ENCODE measurements at places on chromosomes 2 and 18.

- DNase-seq, result no peak
These were observed 43.0 kb downstream of the PTPN2 start for GRCh38 chr18:12841070-12841469.

- no peak for DNase-seq
These were observed 43.7 kb upstream of the SNED1 start for GRCh38 chr2:240954436-240955305.

DNA sequence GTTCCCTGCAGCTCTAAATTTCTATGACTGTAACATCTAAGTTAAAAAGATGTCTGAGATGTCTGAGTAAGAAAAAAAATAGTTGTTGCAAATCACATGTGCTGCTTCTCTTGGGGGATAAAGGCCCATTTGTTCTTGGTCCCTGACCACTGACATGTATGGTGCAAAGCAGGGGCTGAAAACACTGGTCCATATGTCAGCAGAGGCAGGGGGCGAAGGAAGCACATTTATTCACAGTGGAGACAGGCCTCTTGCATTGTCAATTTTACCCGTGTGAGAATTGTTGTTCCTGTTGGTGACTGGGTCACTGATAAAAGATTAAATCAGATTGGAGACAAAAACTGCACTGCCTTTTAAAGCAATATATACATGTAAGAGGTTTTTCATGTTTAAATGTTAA is 38.8 kb downstream of the PRKCE start:
- no peak for DNase-seq

DNA sequence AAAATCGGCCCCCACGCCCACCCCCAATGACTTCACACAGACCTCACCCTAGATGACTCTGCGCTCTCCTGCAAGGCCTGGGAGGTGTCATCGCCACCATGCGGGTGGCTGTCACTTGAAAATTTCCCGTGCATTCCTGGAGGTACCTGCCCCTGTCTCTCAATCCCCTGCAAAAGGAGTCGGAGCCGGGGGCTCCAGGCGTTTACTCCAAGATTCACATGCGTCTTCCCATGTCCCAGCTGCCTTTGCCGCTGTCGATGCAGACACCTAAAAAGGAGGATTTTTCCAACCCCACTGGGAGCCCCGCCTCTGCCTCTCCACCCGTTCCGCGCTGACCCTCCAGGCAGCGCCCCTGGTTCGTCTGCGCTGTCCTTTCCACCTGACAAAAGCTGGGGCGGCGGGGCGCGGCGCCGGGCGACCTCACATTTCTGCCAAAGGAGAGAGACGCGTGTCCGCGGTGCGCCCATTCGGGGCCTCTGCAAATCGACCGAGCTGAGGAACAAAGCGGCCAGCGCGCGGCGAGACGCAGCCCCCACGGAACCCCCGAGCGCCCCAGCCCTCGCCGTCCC is 667 bp downstream of the REEP1 start:
- no peak for DNase-seq

- no peak for DNase-seq
These were observed 32.3 kb downstream of the CWC22 start for GRCh38 chr2:179974761-179975160.

- peak; percentile 52 for DNase-seq
These were observed 86.6 kb downstream of the DTNB start for GRCh38 chr2:25586726-25587144.

- no peak for DNase-seq
These were observed 41.5 kb upstream of the CYRIA start for GRCh38 chr2:16707014-16707623.

- DNase-seq, result no peak
These were observed 421.0 kb upstream of the NETO1 start for GRCh38 chr18:73288813-73289212.

- peak; percentile 60 for DNase-seq
These were observed 31.2 kb downstream of the STAMBP start for GRCh38 chr2:73859721-73860586.

DNA sequence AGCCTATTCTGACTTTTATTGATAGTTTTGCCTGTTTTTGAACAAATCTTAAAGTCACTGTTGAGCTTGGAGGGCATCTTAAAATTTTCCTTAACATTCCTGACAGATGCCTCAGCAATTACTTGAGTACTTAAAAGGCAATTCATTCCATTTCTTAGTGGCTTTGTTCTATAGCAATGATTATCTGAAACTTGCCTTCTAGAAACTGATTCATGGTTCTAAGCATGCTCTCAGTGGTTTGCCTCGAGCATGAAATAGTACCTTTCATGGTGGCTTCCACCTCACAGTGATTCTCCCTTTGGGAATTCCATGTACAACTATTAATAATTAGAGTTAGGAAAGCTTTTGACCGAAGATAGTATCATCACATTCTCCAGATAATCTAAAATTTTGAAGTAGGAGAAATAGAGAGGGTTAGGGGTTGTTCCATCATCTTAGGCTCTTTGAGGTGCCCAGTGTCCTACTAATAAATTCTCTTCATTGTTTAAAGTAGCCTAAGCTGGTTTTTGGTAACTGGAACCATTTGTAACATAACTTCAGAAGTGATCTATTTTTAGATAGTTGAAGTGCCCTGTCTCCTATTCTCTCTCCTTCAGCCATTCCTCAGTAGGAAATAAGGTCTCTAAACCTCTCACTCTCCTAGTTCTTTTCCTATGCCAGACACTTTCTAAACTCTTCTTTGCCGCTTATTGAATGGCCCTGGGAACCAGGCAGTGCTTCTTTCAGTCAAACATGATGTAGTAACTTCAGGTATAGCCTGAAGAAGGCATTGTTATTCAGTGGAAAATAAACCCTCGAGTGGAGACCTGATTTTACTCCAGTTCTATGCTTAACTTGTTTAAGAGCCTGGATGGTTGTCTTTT is 156.1 kb downstream of the HAUS1 start:
- no peak for DNase-seq

GRCh38 chr2:119489232-119489952 is 34.9 kb downstream of the SCTR start:
- DNase-seq, result peak; percentile 3

- DNase-seq, result no peak
These were observed 23.4 kb upstream of the REEP1 start for GRCh38 chr2:86360776-86361175.

DNA sequence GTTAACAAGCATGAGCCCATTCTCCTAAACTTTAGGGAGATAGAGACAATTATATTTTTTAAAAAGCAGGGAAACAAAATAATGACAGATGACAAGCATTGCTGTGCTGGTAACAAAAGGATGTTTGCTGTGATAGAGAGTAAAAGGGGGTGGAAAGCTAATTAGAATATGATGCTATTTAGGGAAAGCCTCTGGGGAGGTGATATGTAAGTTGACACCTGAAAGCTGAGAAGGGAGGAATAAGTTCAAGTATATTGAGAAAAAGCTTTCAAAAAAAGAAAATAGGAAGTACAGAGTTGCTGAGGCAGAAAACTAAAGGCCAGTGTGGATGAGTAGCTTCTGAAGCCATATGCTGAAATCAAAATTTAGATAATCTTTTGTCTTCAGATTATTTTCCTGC is 565.2 kb upstream of the NRXN1 start:
- DNase-seq, result no peak

DNA sequence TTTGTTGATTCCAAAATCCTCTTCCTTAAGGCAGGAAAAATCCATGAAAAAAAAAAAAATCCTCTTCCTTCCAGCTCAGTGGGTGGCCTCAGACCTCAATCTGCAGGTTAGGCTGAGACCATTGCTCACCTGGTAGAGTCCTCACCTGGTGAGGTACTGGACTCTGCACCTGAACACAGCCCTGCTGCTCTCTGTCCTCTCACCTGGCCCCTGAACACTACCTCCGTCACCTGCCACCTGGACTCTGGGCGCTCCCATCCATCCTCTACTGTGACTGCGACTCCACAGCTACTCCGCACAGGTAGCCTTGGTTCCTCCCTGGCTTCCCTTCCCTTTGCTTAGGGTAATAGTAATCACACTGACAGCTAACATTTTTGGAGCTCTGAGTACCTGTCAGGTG is 22.1 kb downstream of the TYMS start:
- DNase-seq, result no peak

- DNase-seq, result no peak
These were observed 60.9 kb upstream of the ACAA2 start for GRCh38 chr18:49874238-49874637.

- DNase-seq, result no peak
These were observed 675 bp downstream of the GEMIN6 start for GRCh38 chr2:38778687-38779082.

GRCh38 chr2:28108143-28108542 is 217.6 kb downstream of the BABAM2 start:
- DNase-seq, result no peak

DNA sequence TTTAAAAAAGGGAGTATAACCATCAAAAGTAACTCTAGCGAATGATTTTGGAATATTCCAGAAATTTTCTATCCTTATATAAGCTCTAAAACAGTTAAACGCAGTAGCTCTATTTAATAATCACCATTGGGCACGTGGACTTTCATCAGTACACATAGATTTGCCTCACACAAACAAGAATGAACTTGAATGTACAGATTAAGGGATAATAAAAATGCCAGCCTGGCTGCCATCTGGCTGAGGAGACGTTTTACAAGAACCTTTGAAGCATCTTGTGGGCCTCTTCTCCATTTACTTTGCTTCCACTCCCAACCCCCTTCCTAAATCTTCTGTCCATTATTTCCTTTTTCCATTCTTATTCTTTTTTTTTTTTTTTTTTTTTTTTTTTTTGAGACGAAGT is 47.2 kb downstream of the AGAP1 start:
- DNase-seq, result no peak

- no peak for DNase-seq
These were observed 406.0 kb downstream of the TGIF1 start for GRCh38 chr18:3855966-3856365.

GRCh38 chr18:46374850-46375249 is 270.7 kb downstream of the HAUS1 start:
- DNase-seq, result no peak

- DNase-seq, result no peak
These were observed 1948.4 kb upstream of the PIK3C3 start for GRCh38 chr18:40006634-40007033.

- no peak for DNase-seq
These were observed 358.9 kb downstream of the TNS1 start for GRCh38 chr2:217643789-217644301.

DNA sequence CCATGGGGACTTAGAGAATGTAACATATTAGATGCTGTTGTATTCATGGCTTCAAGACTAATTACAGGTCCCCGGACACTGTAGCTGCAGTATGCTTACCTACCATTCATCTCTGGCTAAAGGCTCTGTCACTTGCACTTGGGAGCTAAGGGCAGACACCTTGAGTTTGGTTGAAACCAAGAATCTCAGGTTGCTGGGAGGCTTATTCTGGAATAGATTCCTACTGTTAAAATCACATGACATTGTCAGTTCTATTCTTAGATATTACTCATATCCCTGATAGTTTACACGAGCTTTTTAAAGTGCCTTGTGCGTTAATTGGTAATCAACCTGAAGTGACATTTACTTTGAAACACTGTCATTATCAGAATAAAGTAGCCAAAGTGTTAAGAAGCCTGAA is 73.0 kb upstream of the EPB41L5 start:
- DNase-seq, result no peak

DNA sequence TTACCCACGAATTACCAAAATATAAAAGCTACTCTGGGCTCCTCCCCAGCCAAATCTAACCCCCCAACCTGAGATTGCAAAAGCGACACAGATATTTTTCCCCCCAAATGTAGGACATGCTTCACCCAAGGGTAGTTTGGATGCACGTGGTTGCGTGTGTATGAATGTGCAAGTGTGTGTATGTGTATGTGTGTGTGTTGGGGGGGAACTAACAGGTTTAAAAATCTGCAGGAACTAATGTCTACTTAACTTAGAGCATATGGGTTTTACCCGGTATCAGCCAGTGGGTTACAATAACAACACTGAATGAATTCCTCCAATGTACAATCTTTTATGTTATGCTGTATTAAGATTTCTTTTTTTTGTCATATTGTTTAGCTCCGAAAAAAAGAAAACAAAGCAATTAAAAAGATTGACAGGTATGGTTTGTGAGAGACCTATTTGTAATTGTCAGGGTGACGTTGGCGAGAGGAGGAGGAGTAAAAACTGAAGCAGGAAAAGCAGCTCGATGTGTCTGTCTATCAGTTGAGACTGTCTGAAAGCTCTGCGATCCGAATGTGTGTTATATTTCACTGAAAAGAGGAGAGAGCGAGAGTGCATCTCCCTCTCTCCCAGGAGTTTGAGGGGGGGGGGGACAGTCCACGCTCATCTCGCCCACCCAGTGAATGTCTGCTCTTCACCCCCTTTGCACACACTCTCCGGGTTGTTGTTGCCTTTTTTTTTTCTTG is at the start of gene TSHZ1:
TSHZ1 (plus strand) TSS at position 524 of the 728 bp plus-strand sequence. CDS start 1,080 bp downstream, outside the sequence.
- DNase-seq, result peak; percentile 64

DNA sequence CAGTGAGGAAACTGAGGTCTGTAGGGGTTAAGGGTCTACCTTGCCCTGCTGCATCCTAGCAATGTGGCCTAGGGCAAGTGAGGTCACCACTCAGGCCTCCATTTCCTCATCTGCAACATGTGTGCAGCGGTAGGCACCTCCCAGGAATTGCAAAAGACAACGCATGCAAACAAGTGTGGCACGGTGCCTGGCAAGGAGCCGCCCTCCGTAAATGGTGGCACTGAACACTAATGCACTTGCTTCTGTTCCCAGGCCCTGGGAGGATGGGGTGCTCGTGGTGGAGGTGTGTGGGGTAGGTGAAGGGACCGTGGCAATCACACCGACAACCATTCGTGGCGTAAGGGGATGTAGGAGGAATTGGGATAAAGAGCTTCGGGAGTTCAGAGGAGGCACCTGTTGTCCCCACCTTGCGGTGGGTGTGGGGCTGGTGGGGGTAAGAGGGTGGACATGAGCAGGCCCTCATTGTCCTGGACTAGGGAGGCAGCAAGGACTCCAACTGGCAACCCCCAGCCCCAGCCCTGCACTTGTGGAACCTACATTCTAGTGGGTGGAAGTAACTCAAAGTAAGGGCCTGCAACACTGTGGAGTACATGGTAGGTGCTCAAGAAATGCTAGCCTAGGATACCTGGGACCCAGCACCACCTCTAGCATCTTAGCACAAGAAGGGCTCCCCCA is 26.0 kb downstream of the ATOH8 start:
- no peak for DNase-seq

DNA sequence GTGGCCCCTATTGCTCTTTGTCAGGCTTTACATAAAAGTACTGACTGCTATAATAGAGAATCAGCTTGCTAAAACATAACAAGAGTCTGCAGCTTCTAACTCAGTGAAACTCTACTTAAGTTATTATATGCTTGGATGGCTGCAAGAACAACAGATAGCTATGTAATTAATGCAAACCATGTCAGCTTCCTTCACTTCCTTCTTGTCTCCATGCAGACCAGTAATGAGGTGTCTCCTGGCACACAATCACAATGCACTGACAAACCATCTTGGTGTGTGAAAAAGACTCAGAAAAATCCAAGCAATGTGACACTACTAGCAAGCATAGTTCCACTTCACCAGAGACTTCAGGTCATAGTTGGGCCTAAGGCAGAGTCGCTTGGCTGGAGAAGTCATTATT is 2068.9 kb upstream of the PIK3C3 start:
- no peak for DNase-seq

- no peak for DNase-seq
These were observed 435.5 kb downstream of the SOX11 start for GRCh38 chr2:6127718-6128117.

- no peak for DNase-seq
These were observed 79.7 kb upstream of the TRIB2 start for GRCh38 chr2:12636837-12637581.

All from T-helper 2 cell treated with Interferon-gamma antibody and Interleukin-4, amounts not matched to agents 5 μg/mL and 100 μg/mL, for 36 hours (primary cell).